ENCODE measurements at places on chromosomes 12 and 14.

- no peak for DNase-seq
Measured at GRCh38 chr12:20807192-20808080, 3.1 kb upstream of the SLCO1B3 start.

DNA sequence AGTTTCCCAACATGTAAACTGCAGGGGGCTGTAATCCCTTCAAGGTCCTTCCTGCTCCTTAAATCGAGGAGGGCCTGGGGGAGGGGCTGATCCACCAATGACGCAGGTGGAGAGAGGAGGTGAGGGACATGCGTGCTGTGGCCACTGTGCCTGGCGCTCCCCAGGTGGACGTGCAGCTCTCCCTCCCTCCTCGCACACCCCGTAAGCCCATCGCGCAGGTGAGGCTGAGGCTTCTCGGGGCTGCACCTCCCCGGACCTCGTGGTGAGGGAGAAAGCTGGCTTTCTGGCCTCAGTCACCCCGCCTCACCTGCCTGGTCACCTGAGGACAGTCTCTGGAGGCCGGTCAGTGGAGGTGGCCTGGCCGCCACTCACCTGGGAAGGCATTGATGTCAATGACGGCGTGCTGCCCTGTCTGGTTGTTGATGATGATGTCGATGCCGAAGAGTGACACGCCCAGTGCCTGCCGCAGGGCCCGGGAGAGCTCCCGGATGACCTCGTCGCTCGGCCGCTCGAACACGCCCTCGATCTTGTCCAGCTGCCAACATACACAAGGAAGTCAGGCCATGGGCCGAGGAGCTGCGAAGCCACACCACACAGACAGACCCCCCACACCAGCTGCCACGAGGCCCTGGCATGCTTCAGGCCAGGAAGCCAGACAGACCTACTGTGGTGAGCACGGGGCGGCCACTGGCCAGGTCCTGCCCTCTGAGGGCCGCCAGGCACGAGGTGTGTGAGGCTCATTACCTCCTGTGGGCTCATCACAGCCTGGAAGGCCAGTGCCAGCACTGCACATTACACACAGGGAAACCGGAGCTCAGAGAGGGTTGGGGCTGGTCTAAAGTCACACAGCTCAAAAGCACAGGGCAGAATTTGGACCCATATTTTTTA, 23.3 kb downstream of the CHGA start:
- DNase-seq, result no peak

DNA sequence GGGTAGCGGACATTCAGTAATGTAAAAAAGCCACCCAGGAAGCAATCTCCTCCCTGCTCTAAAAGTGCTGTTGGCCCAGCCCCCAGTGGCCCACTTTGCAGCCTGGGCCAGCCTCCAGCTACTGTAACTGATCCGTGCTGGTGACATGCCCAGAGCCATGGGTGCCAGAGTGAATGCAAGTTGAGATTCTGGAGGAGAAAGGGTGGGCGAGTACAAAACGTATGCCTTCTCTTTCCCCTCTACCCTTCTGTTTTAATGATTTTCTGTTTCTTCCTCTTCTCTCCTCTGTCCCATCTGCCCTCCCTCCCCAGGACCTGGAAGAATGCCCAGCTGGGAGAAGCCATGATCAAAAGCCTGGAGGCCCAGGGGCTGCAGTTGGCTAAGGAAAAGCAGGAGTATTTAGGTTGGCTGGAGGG, 16.9 kb downstream of the PLEKHD1 start:
- no peak for DNase-seq

- DNase-seq, result no peak
Measured at GRCh38 chr12:117857632-117858612, 110.9 kb downstream of the KSR2 start.

DNA sequence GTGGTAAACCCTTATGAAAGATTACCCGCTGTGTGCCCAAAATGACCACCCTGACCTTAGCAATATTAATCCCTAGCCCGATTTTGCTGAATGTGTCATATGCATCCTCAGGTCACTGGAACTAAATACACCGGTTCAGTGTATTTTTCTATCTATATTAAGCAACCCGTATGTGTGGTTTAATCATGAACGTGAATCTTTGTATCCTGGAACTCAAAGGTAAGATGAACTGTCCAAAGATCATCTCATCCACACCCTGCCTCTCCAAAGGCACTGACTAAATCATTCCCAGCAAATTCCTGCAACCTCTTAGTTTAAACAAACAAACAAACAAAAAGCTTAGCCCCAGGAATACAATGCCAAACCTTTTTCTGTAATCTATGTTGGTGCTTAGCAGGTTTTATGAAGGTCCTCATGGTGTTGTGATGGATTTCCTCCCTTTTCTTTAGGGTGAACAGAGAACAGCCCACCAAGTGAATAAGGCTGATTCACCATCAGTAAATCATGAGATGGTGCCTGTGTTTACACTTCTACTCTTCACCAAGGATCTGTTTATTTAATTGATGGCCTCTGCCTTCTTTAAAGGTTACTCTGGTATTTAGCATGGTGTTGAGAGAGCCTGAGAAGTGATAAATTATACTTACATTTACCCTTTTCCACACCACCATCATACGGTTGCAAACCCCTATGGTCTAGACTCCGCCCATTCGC, 298.6 kb downstream of the DPF3 start:
- DNase-seq, result no peak

DNA sequence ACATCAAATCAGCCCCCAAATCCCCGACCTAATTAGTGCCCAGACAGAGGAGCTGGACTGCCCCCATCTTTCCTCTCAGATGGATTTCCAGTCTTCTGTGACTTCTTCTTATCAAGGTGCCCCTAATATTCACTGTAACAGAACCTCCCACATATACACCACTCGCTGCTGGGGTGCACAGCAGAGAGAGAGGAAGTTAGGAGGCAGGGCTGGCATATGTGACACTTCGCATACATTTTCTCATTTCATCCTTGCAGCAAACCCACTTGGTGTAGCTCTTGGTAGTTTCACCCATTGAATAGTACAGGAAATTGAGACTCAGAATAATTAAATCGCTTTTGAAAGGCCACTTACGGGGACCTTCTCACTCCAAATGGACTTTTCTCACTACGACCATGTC, 56.5 kb upstream of the CCND2 start:
- DNase-seq, result no peak

- no peak for DNase-seq
Measured at GRCh38 chr12:123772074-123772473, 10.0 kb downstream of the DNAH10 start.

All from cortex of kidney (tissue), 1 donor.